Stimulated activated CD8-positive, alpha-beta memory T cell treated with anti-CD3 and anti-CD28 coated beads, Interleukin-2, amount 100 ng/mL, for 1 hour (primary cell): ENCODE measurements at places on chromosomes 7 and 10.

- no peak for DNase-seq
Observed at GRCh38 chr7:22137026-22137425, 191.3 kb upstream of the CDCA7L start.

GRCh38 chr10:19332304-19332703 is 283.7 kb downstream of the MALRD1 start:
- DNase-seq, result no peak

- DNase-seq, result no peak
Observed at GRCh38 chr10:77041636-77042258, 595.9 kb downstream of the KCNMA1 start.

DNA sequence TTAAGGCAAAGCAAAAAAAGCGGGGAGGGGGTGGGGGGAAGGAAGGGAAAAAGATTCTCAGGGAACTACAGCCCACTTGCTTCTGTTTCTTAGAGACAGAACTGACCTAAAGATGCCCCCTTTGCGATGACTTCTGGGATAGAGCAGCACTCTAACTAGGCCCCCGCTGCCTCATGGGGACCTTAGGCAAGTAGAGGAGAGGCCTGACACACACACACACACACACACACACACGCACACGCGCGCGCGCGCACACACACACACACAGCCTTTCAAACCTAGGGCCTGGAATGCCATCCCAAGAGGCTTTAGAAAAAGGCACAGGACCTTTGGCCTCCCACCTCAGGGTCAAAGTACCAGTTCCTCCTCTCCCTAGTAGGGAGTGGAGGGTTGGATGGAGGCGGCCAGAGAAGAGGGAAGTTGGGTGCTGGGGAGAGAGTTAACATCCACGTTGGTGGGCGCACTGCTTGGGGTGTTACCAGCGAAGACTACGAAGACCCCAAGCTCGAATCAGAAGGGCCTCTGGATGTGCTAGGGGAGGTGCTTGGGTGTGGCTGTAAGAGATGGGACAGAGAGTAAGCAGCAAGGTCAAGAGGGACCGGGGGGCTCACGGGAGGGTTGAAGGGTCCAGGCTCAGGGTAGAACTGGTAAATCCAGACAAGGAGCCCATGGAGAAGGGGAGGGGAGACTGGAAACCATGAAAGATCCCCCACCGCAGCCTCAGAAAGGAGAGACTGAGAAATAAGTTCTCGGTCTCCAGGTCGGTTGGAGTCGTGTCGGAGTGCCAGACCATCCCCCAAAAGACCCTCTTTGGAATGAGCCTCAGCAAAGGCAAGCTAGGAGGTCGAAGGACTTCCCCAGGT is 1.2 kb upstream of the COL1A2 start:
- DNase-seq, result no peak

DNA sequence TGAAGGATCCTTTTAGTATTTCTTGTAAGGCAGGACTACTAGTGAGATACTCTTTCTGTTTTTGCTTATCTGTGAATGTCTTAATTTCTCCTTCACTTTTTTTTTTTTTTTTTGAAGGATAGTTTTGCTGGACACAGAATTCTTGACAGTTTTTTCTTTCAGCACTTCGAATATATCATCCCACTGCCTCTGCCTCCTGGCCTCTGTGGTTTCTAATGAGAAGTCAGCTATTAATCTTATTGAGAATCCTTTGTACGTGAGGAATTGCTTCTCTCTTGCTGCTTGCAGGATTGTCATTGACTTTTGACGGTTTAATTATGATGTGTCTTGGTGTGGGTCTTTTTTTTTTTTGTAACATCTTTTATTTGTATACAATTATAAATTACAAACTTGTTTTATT is 12.6 kb upstream of the WAC start:
- no peak for DNase-seq

DNA sequence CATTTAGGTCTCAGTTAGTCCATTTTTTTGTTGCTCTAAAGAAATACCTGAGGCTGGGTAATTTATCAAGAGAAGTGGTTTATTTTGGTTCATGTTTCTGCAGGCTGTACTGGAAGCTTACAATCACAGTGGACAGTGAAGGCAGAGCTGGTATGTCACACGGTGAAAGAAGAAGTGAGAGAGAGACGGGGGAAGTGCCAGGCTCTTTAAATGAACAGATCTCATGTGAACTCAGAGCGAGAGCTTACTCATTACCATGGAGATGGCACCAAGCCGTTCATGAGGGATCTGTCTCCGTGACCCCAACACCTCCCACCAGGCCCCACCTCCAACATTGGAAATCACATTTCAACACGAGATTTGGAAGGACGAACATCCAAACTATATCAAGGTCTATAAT is 18.9 kb upstream of the PNLIPRP3 start:
- no peak for DNase-seq

- DNase-seq, result no peak
Observed at GRCh38 chr10:86113983-86114382, 252.6 kb downstream of the GRID1 start.

- no peak for DNase-seq
Observed at GRCh38 chr10:71396084-71396710, 523 bp upstream of the CDH23 start.

DNA sequence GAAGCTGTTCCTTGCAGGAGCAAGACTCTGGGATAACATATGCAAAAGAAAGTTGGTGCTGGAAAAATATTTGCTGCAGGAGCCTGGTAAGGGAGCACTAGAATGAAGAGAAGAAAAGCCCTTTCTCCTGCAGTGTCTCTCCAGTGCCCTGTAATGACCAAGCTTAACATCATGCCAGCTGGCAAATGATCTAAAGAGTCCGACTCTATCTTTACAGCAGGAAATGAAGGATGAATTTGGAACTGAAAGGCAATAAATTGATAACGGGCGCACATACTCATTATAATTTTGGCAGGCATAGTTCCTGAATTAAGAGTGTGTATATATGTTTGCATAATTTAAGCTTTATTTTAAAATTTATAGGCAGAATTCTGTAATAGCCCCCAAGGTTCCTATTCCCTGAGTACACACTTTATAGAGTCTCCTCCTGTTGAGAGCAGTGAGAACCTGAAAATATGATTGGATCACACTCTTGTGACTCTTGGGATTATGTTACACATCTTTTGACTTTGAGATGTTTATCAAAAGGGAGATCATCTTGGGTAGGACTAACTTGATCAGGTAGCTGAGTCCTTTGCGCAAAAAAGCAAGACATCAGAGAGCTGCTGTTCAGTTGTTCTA is 299.0 kb upstream of the MBL2 start:
- no peak for DNase-seq

GRCh38 chr10:110643035-110643652 is 992 bp upstream of the RBM20 start:
- DNase-seq, result no peak

DNA sequence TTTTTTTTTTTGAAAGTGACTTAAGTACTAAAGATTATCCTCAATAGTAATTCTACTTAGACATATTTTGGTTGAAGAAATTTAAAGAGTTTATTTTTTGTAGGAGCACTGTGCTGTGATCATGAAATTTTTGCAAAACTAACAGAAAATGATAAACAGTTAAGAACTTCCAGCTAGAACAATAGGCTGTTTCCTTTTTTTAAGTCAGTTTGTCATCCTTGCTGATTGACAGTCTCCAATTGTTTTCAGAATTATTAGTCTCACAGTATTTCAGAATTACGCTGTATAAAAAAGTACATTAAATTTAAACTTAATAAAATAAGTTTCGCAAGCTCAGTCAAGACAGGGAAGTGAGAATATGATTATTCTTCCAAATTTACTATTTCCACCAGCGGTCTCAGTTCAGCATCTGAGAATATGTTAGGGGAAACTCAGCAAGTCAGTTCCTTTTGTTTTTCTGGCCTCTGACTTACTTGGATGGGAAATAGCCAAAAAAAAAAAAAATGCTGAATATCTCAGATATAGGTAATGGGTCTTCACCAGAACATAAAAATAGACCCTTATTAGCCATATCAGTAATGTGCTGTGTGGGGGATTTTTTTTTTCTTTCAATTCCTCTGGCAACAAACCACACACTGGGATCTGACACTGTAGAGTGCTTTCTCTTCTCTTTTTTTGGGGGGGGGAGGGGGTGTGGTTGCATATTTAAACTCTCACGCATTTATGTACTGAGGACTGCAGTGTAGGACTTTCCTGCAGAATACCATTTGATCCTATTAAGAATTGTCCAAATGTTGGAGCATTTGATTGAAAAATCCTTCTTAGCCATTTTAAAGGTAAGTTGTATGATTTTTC is at the start of gene CD36:
CD36 (plus strand) TSS at position 732 of the 855 bp plus-strand sequence. CDS start 8,099 bp downstream, outside the sequence.
- no peak for DNase-seq

GRCh38 chr7:69217516-69218350 is 380.5 kb upstream of the AUTS2 start:
- no peak for DNase-seq

DNA sequence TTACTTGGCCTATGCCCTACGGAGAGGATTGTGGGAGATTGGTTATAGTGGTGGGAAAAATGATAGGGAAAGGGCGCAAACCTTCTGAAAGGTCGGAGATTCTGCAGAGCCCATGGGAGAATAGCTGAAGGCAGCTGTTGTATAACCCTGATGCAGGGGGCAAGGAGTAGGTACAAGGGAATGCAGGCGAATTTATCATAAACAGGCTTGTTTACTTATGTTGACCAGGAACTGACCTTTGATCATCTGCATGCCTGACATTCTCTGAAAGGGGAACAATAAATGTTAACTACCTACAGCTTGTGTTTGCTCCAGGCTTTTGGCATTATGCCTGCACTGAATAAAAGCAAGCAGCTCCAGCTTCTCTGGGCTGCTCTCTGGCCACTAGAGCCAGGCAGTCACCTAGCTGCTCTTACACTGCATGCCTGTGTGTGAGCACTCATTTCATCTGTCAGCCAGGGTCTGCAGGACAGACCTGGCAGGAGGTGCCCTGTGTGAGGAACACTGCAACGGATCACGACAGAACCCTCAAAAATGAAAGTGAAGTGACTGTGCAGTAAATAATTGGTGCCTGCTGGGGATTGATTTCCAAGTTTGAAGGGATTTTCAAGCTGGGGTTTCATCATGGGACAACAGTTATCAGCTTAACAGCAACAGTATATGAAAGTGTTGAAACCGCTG is 31.1 kb upstream of the ABCA13 start:
- no peak for DNase-seq

DNA sequence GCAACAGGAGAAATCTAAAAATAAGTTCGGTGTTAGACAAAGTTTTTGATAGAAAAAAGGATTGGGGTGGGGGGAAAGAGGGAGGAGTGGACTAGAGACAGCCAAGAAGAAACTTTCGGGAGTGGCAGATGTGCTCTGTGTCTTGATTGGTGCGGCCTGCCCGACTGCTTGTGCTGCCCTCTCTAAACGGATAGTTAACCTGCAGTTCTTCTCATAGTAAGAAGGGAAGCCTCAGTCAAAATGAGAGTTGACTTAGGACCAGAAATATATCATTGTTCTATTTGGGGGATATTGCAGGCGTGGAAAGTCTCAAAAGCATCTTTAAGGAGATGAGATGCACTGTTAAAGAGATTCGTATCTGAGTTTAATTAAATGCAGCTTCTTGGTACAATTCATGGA is 39.3 kb downstream of the UBE3C start:
- no peak for DNase-seq

GRCh38 chr7:3207387-3207902 is 93.6 kb upstream of the SDK1 start:
- no peak for DNase-seq

DNA sequence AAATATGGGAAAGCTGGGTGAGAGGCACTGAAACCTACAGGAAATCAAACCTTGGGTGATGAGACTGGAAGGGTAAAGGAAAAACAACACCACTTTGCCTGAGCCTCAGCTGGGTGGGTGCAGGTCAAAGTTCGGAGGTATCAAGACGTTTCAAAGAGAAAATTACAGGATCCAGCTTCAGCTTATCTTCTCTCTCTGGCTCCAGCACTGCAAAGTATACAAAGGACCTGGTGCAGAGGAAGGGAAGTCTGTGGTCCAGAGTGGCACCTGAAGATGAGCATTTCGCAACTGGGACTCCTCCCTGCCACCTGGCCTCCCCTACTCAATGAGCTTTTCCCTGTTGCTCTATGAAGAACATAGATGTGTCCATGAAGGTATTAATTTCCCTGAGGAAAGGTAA is 6.4 kb upstream of the FXYD4 start:
- DNase-seq, result no peak

- no peak for DNase-seq
Observed at GRCh38 chr10:45155784-45156183, 155.1 kb downstream of the ZNF22 start.

DNA sequence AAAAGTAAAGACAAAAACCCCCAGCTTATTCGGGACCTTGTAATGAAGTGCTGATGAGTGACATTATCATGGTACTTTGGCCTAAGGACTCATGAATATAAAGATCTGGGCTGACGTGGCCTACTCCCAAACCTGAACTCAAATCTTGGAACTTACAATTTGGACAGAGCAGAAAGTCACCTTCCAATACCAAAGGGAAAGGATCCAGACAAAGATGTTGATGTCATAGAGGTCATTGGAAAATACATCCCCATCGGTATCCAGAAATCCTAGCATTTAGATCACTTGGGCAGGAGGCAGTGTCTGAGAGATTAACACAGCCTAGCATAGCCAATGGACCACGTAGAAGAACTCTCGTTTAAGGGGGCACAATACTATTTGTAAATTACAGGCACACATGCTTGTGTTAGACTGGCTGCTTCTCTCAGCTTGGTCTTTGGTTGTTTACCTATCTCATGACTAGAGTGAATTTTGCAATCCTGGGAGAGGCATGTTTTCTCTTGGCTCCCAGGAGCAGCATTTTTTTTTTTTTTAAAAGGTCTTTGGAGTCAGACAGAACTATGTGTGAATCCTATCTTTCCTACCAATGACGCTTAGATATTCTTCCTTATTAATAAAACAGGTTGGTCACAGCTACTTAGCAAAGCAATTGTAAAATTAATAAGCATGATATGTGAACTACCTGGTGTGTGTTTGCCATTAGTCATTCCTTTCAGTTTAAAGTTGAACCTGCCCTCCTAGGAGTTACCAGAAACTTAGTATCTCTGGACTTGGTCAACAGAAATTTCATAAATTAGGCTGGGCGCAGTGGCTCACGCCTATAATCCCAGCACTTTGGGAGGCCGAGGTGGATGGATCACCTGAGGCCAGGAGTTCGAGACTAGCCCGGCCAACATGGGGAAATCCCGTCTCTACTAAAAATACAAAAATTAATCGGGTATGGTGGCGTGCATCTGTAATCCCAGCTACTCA is 27.8 kb upstream of the MRPS33 start:
- DNase-seq, result no peak

DNA sequence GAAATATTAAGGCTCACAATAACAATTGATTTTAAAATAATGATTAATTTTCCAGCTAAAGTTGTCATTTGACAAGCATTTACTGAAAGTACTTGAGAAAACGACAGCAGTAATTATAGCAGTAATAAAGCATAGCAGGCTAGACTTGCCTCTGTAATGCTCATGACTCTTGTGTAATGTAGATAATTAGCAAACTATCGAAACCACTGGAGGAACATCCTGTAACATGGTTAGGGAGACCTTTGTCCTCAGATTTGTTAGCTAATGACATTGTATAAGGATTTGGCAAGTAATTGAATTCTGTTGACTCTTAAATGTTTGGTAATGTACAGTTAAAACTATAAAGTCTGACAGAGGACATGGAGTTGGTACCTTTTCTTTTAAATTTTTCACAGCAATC is 24.8 kb downstream of the ARL4A start:
- DNase-seq, result no peak
